ENCODE measurements at places on chromosomes 13 and 19.

GRCh38 chr19:45153339-45154063, 7.3 kb downstream of the NKPD1 start:
- no peak for DNase-seq

- no peak for DNase-seq
Observed at GRCh38 chr13:37526710-37527473, 71.7 kb downstream of the POSTN start.

DNA sequence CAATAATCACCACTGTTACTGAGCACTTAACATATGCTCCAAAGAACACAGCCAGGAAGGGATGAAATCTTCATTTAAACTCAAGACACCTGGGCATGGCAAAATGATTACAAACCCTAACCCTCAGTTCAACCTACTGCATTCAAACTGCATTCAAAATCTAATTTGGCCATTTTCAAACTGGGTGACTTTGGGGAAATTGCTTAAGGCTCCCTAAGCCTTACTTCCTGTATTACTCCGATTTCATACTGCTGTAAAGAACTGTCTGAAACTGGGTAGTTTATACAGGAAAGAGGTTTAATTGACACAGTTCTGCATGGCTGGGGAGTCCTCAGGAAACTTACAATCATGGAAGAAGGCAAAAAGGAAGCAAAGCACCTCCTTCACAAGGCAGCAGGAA, 50.4 kb downstream of the CBY2 start:
- DNase-seq: no peak

DNA sequence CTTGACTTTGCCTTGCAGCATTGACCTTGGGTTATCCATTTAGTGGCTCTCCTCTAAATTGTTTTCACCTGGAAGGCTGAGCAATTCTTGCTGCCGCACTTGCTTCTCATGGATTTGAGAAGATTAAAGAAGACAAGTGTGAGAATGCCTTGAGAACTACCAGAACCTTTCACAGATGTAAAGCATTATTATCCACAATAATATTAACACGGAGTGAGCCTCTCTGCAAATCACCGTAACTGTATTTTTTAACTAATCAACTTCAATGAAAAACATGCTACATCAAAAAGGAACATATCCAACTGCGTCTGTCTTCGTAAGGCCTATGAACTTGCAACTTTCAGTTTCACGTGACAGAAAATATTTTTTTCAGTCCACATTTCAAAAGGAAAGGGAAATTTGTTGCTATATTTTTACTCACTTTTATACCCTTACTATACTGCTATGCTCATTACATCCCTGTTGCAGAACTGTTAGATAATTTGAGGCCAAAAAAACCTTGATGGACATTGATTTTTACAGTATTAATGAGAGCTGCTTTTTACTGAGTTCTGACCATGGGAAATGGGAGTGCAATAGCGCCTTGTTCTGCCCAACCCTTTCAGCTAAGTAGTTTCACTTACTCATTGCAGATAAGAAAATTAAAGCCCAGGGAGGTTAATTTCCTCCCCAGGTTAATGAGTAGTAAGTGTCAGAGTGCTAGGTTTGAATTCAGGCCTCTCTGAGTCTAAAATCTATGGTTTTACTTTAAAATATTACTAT, 93.8 kb upstream of the RAP2A start:
- DNase-seq: no peak

DNA sequence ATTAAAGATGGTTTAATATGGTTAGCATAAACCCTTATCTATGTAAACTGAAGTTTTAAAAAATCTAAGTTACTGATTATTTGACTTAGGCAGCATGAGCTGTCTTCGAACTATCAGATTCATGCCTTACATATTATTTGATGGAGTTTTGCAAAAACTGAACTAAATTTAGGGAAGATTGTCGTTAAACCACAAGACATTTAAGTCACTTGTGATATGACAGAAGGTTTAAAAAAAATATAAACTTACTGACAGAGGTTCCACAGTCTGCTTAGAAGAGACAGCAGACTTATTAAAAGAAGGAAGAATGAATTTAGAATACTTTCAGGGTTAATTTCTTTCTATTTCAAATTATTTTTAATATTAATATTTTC, 110.9 kb upstream of the FRY start:
- no peak for DNase-seq

DNA sequence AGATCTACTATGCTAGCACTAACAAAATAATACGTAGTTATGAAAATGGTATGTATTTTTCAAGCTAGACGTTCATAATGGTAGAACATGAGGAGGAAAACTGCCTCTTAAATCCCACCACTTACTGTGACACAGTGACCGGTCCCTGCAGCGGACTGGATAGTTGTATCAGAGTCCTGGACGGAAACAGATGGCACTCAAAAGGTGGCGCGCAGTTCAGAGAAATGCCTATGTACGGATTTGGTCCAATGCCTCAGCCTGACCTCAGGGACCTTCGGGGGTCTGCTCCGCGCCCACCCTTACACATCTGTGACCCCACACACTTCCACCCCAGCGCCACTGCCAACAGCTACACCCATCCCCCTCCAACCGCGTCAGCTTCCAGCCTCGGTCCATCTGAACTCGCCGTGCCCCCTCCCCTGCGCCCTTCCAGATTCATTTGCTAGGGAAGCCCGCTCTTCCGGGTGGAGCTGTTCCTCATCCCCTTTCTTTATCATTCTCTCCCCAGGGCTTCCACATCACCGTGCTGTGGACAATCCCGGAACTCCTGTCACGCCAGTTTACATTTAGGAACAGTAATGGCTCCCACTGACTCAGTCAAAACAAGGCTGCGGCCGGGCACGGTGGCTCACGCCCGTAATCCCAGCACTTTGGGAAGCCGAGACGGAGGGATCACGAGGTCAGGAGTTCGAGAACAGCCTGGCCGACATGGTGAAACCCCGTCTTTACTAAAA, 792 bp upstream of the LENG8 start:
- DNase-seq: peak; percentile 29

- no peak for DNase-seq
Observed at GRCh38 chr19:53019684-53020083, 6.0 kb downstream of the ERVV-1 start.

- DNase-seq: no peak
Observed at GRCh38 chr19:9903336-9903735, 33.0 kb downstream of the OLFM2 start.

- no peak for DNase-seq
Observed at GRCh38 chr19:3183721-3184641, 1.7 kb upstream of the NCLN start.

GRCh38 chr13:76036176-76036575, 400.0 kb downstream of the LMO7 start:
- DNase-seq: no peak

DNA sequence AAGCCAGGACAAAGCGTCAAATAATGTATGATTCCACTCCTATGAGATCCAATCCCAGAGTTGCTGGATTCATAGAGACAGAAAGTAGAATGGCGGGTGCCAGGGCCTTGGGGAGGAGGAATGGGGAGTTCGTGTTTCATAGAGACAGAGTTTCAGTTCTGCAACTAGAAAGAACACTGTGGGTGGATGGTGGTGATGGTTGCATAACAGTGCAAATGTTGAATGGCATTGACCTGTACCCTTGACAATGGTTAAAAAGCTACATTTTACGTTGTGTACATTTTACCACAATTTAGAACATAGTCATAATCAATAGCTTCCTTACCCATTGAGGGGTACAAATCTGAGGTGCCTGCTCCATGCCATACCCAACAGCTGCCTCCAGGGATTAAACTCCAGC, 33.4 kb downstream of the MBD3L2B start:
- no peak for DNase-seq

DNA sequence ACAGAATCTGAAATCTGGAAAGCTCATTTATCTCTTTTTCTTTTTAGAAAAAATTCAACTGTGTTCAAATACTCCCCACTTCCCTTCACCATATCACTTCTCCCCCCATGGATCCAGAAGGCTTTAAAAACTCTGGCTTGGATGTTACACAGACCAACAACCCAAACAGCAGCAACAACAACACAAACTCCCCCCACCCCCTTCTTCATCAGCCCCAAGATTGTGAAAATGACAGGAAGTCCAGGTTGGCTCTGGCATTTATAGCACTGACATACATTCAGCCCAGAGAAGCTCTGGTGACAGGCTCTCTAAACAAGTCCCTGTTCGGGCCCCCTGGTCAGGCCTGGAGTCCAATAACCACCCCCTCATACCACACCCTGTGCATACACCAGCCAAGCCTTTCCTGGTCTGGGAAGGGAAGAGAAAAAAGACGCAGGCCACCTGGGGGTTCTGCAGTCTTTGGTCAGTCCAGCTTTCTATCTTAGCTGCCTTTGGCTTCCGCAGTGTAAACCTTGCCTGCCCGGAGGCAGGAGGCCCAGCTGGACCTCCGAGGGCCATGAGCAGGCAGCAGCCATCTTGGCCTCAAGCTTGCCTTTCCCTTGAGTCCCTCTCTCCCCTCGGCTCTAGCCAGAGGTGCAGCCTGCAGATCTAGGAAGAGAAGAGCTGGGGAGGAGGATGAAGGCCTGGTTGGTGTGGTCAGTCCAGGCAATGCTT, 6.8 kb downstream of the CDX2 start:
- no peak for DNase-seq

GRCh38 chr13:50691176-50691680, 152.3 kb downstream of the DLEU7 start:
- no peak for DNase-seq

- DNase-seq: no peak
Observed at GRCh38 chr13:27194209-27194608, 22.6 kb upstream of the USP12 start.

DNA sequence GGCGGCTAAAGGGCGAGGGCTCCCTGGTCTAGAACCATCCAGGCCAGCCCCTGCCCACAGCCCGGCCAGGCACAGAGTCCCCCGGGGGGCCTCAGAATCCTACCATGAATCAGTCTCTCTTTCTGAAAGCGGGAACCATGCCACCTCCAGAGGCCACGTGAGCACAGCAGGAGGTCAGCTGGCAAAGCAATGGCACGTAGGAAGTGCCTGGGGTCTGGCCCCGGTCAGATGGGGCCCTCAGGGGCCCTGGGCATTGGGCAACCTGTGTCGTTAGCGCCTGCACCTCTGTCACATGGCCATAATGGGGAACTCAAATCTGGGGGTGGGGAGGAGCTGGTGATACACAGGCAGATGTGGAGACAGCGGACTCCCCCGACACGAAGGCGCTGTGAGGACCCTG, 8.8 kb downstream of the MFSD12 start:
- no peak for DNase-seq

DNA sequence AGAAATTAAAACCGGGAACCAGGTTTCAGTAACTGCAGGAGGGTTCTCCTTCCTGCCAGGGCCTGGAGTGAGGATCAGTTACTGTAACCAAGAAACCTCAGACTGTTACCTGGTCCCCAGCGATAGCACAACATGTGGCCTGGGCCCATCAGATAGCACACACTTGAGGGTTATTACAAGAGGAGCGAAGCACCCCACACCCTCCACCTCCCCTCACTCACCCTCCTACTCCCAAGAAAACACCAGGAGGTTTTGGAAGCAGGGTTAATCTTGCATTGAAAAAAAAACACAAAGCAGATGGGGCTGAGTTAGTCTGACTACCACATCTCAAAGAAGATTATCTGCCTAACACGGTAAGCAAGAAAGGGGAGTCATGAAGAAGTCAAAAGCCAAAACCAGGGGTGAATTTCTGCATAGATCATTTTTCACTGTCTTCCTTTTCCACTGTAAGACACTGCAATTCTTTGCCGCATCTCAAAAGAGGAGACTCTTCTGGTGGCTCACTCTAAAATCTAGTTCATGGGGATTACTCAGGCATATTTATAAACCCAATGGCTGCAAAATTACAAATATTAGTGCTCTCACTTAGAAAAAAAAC, 75.9 kb upstream of the DOCK9 start:
- no peak for DNase-seq

DNA sequence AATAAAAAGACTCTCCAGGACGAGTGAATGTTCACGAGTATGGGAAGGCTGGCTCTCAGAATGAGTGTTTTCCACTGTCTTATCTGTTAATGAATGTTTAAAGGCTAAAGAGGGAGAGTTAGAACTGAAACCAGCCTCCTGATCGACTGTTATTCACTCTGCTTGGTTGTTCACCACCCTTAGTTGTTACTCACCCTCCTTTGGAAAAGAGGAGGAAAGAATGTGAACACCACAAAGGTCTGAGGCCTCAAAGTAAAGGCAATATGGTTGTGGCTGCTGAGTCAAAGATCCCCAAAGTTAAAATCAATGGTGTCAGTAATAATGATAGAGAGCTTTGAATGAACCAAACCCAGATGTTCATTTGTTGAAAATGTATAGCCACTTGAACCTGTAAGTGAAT, 1793.2 kb upstream of the PCDH20 start:
- no peak for DNase-seq
